Inflammatory macrophage treated with lipopolysaccharide for 1 hour (primary cell): ENCODE measurements at places on chromosomes 5 and 9.

- no peak for DNase-seq
Observed at GRCh38 chr5:110707260-110707844, 19.1 kb downstream of the TMEM232 start.

DNA sequence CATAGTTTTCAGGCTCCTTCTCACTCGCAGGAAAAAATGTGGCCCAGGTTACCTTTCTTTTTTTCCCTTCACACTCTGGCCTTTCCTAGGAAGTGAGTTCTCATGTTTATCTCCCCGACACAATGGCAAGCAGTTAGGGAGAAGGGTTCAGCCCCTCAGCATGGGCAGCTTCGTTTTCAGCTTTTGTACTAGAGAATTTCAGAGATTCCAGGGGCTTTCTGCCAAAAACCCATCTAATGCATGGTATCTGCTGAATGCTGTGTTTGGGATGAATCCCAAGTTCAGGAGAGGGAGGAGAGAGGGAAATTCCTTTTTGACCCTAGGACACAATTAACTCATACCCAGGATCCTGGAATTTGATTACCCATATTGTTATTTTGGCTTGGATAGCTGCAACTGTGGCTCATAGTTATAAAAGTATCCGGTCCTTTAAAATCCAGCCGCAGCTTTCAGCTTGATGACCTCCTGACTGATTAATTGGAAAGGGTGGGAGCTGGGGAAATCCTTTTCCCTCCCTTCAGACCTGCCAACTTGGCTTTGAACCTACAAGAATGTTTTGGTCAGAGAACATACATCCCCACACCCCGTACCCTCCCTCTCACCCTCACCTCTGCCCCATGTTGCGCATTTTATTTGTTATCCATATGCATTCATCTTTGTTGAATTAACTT, 78.4 kb downstream of the TMEM252 start:
- DNase-seq, result no peak

DNA sequence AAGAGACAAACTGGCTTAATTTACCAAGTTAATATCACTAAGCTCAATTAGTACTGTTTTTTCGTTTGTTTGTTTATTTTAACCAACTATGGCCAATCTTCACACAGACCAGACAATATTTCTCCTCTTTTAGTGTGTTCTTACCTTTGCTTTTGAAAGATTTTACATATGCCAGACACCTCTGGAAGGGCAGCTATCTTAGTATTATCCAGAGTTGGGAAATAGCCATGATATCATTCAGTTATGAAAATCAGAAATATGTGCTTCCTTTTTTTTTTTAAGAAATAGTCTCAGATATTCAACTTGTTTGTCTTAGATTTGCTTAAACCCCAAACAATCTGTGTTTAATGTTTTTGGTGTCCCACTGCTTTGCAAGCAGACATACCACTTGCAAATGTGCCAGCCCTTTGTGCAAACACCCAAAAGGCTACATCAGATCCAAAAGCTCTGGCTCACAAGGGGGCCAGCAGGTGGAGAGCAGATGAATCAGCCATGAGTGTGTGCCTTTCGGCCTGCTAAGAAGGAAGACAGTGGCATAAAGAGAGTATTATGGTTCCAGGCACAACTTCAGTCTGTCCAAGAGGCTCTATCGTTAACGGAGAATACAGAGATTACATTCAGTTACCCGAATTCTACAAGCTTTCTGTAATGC, 147.6 kb downstream of the EFNA5 start:
- peak; percentile 18 for DNase-seq

DNA sequence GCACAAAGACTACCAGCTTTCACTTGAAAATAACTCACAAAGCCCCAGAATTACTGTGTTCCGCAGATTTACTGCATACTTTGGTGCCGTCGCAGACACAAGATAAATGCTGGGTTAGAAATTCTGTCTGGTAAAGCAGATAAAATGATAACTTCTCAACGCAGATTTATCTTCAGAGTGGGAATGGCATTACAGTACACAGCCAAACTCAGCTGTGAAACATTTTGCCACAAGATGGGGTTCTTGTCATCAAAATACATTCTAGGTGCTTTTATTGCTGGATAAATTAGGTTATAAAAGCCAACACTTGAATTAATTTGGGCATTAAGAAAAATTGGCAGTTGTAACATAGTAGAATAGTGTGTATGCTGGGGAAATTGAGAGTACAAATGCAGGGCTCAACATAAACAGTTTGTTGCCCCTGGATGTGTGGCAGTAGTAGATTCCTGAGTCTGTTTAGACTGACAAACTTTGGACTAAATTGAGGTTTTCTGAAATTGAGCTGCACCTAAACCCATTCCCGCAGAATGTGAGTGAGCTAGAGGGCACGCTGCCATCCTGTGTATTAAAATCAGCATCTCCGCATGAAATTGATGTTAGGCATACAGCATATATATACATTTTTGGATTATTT, 61.1 kb downstream of the LMNB1 start:
- no peak for DNase-seq

GRCh38 chr9:82584349-82584863, 478.5 kb downstream of the RASEF start:
- no peak for DNase-seq

- no peak for DNase-seq
Observed at GRCh38 chr5:32690153-32690552, 21.0 kb upstream of the NPR3 start.
